NCI-H774 (cell line): ENCODE measurements at places on chromosomes 11 and 22.

GRCh38 chr22:19105867-19106802 is 16.1 kb downstream of the DGCR2 start:
- DNase-seq, result no peak

- DNase-seq, result no peak
Observed at GRCh38 chr22:39851606-39852315, 41.8 kb downstream of the ENTHD1 start.

GRCh38 chr11:210122-210802 is 2.8 kb downstream of the RIC8A start:
- no peak for DNase-seq

GRCh38 chr11:22192289-22192641 is 620 bp upstream of the ANO5 start:
- DNase-seq, result no peak

DNA sequence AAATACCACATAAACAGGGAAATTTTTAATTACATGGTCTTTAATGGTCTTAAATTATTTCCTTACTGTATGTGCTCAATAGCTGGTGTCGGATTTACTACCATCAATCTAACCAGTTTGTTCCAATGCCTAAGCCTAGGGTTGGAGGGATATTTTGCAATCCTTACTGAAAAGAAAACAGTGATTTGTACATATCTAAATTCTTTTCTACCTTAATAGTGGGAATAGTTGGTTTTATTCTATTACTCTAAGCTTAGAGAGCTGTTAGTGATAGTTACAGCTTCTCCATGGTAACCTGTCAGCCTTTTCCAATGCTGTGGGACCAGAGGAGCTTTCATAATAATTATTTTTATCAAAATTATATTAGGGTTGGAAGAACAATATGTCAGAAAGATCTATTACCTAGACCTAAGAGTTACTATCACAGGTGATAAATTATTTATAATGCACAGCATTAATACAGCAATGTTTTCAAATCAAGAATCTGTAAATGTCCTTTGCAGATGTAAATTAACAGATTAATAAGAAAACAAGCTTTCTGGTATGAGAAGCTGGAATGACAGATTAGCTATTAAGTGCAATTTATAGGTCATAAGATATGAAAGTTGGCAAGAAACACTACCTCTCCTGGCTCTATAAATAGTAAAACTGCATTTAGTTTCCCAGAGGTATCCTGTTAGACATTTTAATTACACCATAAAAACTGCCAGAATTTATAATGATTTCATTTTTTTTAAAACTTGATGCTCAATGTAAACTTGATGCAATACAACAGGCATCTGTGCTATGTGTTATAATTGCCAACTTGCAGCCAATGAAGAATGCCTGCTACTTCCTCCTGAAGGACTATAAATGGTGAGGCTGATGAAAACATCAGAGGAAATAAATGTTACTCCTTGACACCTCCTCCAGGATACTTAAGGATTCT is 262.0 kb upstream of the PITPNB start:
- DNase-seq, result no peak
